ENCODE measurements at places on chromosomes 4 and X.

DNA sequence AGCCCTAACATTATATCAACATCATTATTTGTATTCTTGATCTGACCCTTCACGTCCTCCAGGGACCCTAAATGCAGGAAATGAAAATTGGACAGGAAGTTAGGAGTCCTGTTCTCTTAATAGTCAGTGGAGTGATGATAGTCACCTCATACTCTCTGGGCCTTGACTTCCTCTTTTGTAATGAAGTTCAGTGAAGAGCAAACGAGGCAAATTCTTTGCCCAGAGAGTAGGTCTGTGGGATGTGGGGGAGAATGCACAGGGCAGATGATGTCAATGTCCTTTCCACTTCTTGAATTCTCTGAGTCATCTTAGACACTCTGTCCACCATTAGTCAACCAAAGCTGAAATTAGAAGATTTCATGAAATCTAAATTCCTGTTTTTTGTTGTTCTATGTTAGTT is 17.1 kb upstream of the GPRIN3 start:
- DNase-seq: no peak

DNA sequence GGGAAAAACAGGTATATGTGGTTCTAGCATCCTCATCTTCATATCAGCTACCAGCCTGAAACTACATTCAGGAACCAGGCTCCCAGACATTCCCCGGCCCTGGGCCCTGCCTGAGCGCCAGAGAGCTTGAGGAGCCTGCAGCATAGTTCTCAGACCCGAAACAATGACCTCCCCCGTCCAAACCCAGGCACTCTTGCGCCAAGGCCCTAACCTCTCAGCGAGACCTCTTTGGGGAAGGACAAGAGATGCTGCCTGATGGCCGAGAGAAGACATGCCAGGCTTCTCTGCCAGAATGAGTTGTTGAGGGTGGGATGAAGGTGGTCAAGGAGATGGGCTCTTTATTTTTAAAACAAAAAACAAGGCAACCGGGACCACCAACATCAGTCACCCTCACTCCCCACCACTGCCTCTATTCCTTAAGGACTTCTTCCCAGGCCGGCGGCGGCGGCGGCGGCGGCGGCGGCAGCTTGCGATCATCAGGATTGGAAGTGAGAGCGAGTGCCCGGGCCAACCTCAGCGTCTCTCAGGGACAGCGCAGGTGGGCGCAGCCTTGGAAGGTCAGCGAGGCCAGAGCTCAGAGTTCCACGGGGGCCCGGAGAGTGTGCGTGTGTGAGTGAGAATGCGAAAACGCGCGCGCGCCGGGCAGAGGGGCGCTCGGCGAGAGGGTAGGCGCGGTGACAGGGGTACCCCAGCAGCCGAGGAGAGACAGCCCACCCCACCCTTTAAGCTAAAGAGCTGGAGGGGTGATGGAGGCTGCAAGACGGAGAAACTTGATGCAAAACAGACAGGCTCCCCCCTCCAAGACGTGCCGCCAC is 601 bp downstream of the INPP4B start:
- no peak for DNase-seq

DNA sequence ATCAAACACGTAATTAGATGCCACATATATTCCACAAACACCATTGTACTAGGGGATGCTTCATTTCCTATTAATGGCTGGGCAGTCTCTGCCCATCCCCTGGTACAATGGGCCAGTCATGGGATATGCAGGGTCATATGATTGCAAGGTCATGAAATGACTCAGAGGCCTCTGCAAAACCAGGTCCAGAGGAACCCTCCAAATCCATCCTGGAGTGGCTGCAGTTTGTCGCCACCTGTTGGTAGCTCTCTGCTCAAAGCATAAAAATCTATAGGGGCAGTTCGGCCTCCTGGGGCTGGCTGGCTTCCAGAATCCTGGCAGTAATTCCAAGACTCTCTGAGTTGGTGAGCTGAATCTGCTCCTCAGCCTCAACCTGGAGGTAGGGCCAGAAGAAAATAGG is 22.9 kb upstream of the PUDP start:
- DNase-seq: no peak

DNA sequence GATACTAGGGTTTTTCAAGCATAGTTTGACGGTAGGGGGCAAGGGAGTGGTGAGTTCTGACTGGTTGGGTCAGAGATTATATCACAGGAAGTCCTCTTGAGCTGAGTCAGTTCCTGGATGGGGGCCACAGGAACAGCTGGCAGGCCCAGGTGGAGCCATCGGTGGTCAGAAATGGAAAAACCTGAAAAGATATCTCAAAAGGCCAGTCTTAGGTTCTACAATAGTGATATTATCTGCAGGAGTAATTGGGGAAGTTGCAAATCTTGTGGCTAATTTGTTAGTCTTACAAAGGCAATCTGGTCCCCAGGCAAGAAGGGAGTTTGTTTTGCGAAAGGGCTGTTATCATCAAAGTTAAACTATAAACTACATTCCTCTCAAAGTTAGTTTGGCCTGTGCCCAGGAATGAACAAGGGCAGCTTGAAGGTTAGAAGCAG is 159.3 kb downstream of the PTCHD1 start:
- no peak for DNase-seq

DNA sequence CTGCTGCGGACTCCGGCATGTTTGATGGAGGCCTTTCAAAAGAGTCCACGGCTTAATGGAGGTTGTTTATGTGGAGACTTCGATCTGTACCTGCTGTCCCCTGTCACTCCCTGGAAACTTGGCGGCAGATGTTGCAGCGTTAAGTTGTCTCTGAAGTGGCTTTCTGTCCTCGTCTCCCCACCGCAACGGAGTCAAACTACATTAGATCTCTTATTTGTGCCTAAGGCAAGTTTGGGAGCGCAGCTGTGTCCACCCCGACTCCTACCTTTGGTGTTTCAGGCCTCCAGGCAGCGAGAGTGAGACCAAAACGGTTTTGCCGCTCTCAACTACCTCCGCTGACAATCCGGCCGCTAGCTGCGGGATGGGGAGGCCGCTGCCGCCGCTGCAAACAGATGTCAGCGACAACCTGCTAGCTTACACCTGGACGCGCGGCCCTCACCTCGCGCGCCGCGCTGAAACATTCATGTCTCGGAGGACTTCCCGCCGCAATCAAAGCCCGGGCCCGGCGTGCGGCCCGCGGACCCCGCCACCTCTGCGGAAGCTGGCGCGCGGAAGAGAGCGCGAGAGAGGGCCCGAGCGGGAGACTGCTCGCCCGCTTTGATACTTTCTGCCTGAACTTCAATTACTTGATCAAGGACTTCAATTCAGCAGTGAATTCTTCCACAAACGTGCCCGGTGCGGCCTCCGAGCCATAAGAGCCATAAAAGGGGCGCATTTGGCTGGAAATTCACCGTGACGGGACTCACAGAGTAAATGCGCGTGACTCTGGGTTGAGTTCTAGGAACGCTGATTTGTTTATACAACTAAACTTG is 108.4 kb downstream of the ANTXR2 start:
- DNase-seq: no peak

DNA sequence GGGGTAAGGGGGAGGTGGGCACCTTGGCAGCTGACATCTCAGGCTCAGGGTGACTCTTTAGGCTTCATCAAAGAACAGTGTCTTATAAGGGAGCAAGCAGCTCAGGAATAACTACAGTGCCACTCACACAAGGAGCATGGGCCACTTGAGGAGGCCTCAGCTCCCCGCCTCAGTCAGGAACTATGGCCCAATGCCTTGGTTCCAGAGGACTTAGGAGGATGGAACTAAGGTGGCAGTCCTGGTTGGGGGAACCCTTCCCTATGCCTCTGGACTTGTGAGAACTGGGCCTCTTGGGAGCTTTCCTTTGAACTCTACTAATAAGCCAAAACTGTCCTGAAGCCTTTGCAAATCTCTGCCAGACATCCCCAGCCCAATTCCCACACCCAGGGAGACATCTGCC is 160.6 kb downstream of the EFNB1 start:
- DNase-seq: no peak

- DNase-seq: no peak
Measured at GRCh38 chr4:177008071-177008835, 215.5 kb upstream of the VEGFC start.

DNA sequence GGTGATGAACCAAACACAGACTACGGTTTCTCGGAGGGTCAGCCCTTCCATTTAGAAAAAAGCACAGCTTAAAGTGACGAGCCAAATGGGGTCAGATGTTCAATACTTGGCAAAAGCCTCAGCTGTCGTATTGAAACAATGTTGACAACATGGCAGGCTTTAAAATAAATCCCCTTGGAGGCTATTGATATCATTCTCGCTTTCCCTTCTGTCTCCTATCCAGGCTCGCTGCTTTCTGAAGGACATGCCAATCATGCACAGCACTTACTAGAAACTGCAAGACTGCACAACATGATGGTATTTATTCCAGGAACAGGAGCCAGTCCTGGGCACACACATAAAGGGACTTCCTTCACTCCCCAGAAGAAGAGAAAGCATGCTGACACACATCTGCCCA is 137.9 kb downstream of the SLC7A11 start:
- no peak for DNase-seq
